PC-3 (cell line): ENCODE measurements at places on chromosomes 6 and 20. TPM values are rescaled to one million over a fixed set of nuclear protein-coding genes. Genes with fewer than 3 reads are reported as not detected.

- peaks cover 18% of the 10 kb centered on the region for H3K27me3 ChIP-seq
- H3K4me3 ChIP-seq = no peak overlapping the region
- no peak overlapping the region for H3K27ac ChIP-seq
- H3K36me3 ChIP-seq = no peaks in the 10 kb centered on the region
- no peaks in the 10 kb centered on the region for H3K4me1 ChIP-seq
Observed at GRCh38 chr20:24405810-24406209, 63.6 kb upstream of the SYNDIG1 start.

DNA sequence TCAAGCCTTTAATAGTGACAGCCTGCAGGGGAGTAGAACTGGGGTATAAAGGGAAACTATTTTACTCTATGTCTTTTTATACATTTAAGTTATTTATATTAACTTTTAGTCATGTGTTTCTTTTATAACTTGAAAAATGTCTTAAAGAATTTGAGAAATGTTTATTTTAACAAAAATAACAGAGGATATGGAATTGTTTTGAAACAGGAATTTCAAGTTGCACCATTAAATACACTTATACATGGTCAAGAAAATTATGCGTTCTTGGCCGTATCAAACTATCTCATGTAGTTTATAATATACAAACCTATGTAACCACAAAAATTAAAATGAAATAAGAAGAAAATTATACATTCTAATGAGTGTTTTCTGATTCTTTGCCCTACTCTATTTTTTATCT lies 282.7 kb downstream of the GRIK2 start:
- H3K36me3 ChIP-seq = no peaks in the 10 kb centered on the region
- no peaks in the 10 kb centered on the region for H3K27me3 ChIP-seq
- H3K4me3 ChIP-seq = no peak overlapping the region

GSTA2 gene
- not detected in 2 replicates for total RNA-seq

DNA sequence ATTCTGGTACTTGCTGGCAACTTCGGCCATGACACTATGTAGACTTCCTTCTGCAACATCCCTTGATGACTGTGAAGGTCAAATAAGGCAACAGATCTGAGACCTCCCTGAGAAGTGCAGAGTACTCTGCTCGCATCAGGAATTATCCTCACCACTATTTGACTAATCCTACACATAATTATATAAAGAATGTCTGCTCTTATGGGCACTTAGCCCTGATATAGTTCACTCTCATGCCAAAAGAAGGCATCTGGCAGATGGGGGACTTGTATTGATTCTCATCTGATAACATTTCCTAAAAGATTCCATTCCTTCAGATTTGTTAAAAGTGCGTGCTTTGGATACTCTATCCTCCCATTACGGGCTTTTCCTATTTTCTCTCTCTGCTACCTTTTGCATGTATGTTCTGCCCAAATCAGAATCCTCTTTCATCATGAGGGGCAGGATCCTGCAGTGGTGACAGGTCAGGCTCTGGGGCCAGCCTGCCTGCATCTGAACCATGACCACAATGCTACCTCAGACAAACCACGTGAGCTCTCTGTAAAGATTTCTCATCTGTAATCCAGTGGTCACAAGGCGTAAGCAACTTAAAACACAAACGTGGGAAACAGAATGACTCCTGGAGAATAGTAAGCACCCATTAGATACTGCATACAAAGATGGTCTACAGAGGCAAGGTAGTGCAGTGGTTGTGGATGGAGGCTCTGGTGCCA lies 134.0 kb downstream of the GJA10 start:
- H3K36me3 ChIP-seq = no peaks in the 10 kb centered on the region
- no peak overlapping the region for H3K27ac ChIP-seq
- H3K4me3 ChIP-seq = no peak overlapping the region
- no peaks in the 10 kb centered on the region for H3K27me3 ChIP-seq

GRCh38 chr6:30616811-30617564 lies at the start of gene PPP1R10:
TSS of gene PPP1R10 (minus strand) at chr6:30617243. CDS start at chr6:30609944, 7,299 bp downstream.
- peaks cover 22% of the 10 kb centered on the region for H3K36me3 ChIP-seq
- peak within 1 kb of the TSS; percentile 86 for H3K4me3 ChIP-seq
- DNase-seq = peak; percentile 100
- H3K4me1 ChIP-seq = peaks cover 40% of the 10 kb centered on the region
- peak within 1 kb of the TSS; percentile 92 for H3K27ac ChIP-seq

SLC22A3 gene
- total RNA-seq = 0.47 and 0.92 TPM in 2 replicates

DEF6 gene
- total RNA-seq = 37.3 and 42.8 TPM in 2 replicates

DNA sequence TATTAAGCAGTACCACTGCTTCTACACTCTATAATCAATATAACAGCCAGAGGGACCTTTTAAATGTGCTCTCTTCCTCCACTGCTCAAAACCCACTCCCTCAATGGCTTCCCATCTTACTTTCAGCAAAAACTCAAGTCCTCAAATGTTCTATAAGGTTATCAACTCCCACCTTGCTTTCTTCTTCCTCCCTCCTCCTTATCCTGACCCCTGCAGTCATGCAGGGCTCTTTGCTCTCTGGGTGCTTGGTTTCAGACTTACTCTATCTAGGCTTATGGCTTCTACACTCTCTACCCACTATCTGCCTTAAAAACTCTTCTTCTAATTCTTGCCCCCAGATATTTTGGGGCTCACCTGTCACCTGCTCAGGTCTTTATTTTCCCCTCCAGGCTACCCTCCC lies 5.3 kb downstream of the ARHGAP18 start:
- H3K4me3 ChIP-seq = no peak overlapping the region
- no peaks in the 10 kb centered on the region for H3K27me3 ChIP-seq
- peaks cover 21% of the 10 kb centered on the region; the same call in 1 of the 2 replicates for H3K4me1 ChIP-seq
- H3K36me3 ChIP-seq = no peaks in the 10 kb centered on the region

- H3K27me3 ChIP-seq = peaks cover 46% of the 10 kb centered on the region
- no peak overlapping the region for H3K4me3 ChIP-seq
- no peaks in the 10 kb centered on the region; the same call in 1 of the 2 replicates for H3K36me3 ChIP-seq
- no peaks in the 10 kb centered on the region for H3K4me1 ChIP-seq
- DNase-seq = no peak
Observed at GRCh38 chr6:41422161-41422560, 86.8 kb downstream of the NCR2 start.

GRCh38 chr6:31534011-31534410 lies 5.2 kb downstream of the MCCD1 start:
- no peak for DNase-seq
- H3K27ac ChIP-seq = no peak overlapping the region
- H3K4me3 ChIP-seq = no peak overlapping the region

GRCh38 chr20:31595654-31596411 lies 9.3 kb upstream of the ID1 start:
- H3K27me3 ChIP-seq = no peaks in the 10 kb centered on the region
- peak; percentile 65 for DNase-seq
- no peaks in the 10 kb centered on the region for H3K36me3 ChIP-seq
- peaks cover 28% of the 10 kb centered on the region for H3K4me1 ChIP-seq
